ENCODE measurements at places on chromosomes 11 and 22.

- H3K4me3 ChIP-seq = no peak overlapping the region
- no peaks in the 10 kb centered on the region for H3K27me3 ChIP-seq
- H3K27ac ChIP-seq = no peak overlapping the region
Observed at GRCh38 chr22:23688571-23688970, 2.2 kb upstream of the RGL4 start.

DNA sequence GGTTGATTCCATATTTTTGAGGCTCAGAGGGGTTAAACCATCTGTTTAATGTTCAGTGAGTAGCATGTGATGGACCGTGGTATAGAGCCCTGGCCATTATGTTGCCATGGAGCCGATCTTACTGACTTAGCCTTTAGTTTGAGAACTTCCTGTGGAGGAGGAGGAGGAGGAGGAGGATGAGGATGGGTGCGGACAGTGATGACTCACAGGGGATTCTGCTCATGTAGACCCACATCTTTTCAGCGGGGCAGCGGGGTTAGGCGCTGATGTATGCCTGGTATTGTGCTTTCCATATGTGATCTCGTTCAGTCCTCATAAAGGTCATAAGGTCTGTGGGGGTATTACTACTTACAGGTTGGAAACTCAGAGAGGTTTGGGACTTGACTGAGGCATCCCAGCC lies 13.9 kb downstream of the STX3 start:
- no peaks in the 10 kb centered on the region for H3K27me3 ChIP-seq
- no peak overlapping the region for H3K4me3 ChIP-seq
- H3K36me3 ChIP-seq = no peaks in the 10 kb centered on the region
- DNase-seq = no peak
- no peak overlapping the region for H3K27ac ChIP-seq
- H3K4me1 ChIP-seq = peaks cover 40% of the 10 kb centered on the region

GRCh38 chr11:2400762-2401435 lies 349 bp downstream of the TSSC4 start:
- H3K27me3 ChIP-seq = no peaks in the 10 kb centered on the region
- peaks cover 37% of the 10 kb centered on the region for H3K4me1 ChIP-seq
- no peak for DNase-seq

GRCh38 chr11:73114110-73114834 lies 27.8 kb downstream of the FCHSD2 start:
- no peaks in the 10 kb centered on the region for H3K27me3 ChIP-seq
- H3K4me1 ChIP-seq = no peaks in the 10 kb centered on the region
- no peaks in the 10 kb centered on the region for H3K36me3 ChIP-seq
- DNase-seq = no peak
- no peak overlapping the region for H3K4me3 ChIP-seq
- H3K27ac ChIP-seq = no peak overlapping the region

DNA sequence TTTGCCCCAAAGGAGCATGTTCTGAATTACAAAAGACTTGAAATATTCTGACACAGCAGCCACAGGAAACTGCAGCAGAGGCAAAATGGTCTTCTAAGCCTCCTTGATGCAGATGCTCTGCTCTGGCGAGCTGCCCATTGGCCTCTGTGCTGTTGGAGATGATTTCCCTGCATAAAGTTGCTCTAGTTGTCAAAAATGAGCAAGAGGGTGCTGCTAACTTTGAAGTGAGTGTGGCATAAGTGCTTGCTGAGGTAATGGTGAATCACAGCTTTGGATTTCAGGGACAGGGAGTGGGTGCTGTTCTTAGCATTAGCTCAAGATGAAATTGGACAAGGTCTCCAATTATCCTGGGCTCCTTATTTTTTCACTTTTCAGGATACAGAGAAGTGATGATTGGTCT lies 435.4 kb downstream of the TMEM135 start:
- no peak overlapping the region for H3K4me3 ChIP-seq
- no peak for DNase-seq
- no peaks in the 10 kb centered on the region for H3K36me3 ChIP-seq

- no peaks in the 10 kb centered on the region for H3K27me3 ChIP-seq
- no peak overlapping the region for H3K27ac ChIP-seq
- H3K36me3 ChIP-seq = peaks cover 33% of the 10 kb centered on the region
- H3K4me1 ChIP-seq = no peaks in the 10 kb centered on the region
- no peak for DNase-seq
Observed at GRCh38 chr11:113831314-113831713, 44.1 kb downstream of the USP28 start.

GRCh38 chr11:12066056-12066798 lies 44.2 kb upstream of the MICAL2 start:
- no peak overlapping the region for H3K4me3 ChIP-seq
- H3K27ac ChIP-seq = peak overlapping the region; percentile 56
- no peak for DNase-seq
- H3K4me1 ChIP-seq = peaks cover 28% of the 10 kb centered on the region
- H3K36me3 ChIP-seq = no peaks in the 10 kb centered on the region
- H3K27me3 ChIP-seq = no peaks in the 10 kb centered on the region

DNA sequence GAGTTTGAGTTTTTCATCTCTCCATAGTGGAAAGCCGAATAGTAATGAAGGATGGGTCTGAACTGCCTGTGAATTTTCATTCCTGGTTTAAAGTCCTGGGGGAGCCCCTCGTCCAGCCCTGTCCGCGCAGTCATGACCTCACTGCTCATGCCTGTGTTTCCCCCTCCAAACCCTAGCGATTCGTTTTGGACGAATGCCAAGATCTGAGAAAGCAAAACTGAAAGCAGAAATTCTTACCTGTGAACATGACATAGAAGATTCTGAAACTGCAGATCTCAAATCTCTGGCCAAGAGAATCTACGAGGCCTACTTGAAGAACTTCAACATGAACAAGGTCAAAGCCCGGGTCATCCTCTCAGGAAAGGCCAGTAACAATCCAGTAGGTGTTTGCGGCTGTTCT lies 30.5 kb downstream of the CDPF1 start:
- no peaks in the 10 kb centered on the region for H3K36me3 ChIP-seq
- H3K27ac ChIP-seq = no peak overlapping the region
- no peak overlapping the region for H3K4me3 ChIP-seq
- no peaks in the 10 kb centered on the region for H3K4me1 ChIP-seq
- H3K27me3 ChIP-seq = no peaks in the 10 kb centered on the region

GRCh38 chr22:30612789-30613188 lies 5.8 kb downstream of the TCN2 start:
- no peak overlapping the region for H3K4me3 ChIP-seq
- no peaks in the 10 kb centered on the region for H3K27me3 ChIP-seq

- H3K4me3 ChIP-seq = no peak overlapping the region
- H3K4me1 ChIP-seq = no peaks in the 10 kb centered on the region
- peak; percentile 85 for DNase-seq
- no peaks in the 10 kb centered on the region for H3K36me3 ChIP-seq
- H3K27ac ChIP-seq = no peak overlapping the region
- no peaks in the 10 kb centered on the region for H3K27me3 ChIP-seq
Observed at GRCh38 chr11:134668076-134668475, 256.0 kb upstream of the B3GAT1 start.

DNA sequence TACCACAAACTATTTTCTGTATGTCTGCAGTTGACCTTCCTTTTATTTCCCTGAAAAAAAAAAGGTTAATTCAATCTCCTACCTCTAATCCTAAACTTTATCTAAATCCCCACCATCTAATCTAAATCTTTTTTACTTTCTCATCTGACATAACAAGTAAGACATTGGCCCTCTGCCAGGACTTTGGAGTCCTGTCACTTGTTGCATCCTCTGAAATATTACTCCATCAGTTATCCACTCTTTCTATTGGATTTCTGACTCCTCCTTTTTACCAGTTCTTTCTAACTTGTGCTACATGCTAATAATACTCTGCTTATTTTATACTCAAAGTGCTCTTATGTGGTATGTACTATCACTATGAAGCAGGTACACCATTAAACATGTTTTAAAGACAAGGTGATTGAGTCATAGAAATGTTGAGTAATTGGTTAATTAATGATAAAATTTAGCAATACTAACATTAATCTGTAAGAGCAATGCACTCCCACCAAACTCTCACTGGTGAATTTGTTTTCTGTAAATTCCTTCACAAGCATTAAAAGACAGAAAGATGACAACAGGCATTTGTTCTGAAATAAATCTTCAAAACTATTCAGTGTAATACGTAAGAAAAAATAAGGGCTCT lies 914.2 kb upstream of the RAG2 start:
- no peak overlapping the region for H3K4me3 ChIP-seq
- DNase-seq = no peak
- H3K27ac ChIP-seq = no peak overlapping the region
- no peaks in the 10 kb centered on the region for H3K36me3 ChIP-seq

- no peak for DNase-seq
- no peak overlapping the region for H3K27ac ChIP-seq
Observed at GRCh38 chr22:37493979-37494378, 7.8 kb upstream of the MFNG start.

DNA sequence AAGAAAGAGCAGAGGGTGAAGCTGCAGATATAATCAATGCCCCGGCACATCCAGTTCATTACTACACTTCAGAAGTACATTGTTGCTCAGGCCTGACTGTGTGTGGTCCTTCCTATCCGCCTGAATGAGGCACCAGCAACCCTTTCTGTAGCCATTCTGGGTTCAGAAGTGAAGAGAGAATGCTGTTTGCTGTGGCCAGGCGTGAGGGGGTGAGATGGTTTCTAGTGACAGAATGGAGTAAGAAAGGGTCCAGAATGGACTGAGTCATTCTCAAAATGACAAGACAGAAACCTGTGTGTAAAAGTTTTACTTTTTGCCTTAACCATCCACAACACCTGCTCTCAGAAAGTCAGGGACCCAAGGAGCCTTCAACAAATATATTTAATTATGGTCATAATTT lies 334.8 kb downstream of the GUCY1A2 start:
- H3K27me3 ChIP-seq = no peaks in the 10 kb centered on the region
- no peak overlapping the region for H3K4me3 ChIP-seq
- H3K27ac ChIP-seq = no peak overlapping the region
- DNase-seq = no peak
- no peaks in the 10 kb centered on the region for H3K36me3 ChIP-seq
- no peaks in the 10 kb centered on the region for H3K4me1 ChIP-seq

GRCh38 chr11:106463796-106464201 lies 386.3 kb downstream of the AASDHPPT start:
- H3K36me3 ChIP-seq = no peaks in the 10 kb centered on the region
- H3K4me3 ChIP-seq = no peak overlapping the region
- peak overlapping the region; percentile 2 for H3K27ac ChIP-seq
- no peak for DNase-seq

DNA sequence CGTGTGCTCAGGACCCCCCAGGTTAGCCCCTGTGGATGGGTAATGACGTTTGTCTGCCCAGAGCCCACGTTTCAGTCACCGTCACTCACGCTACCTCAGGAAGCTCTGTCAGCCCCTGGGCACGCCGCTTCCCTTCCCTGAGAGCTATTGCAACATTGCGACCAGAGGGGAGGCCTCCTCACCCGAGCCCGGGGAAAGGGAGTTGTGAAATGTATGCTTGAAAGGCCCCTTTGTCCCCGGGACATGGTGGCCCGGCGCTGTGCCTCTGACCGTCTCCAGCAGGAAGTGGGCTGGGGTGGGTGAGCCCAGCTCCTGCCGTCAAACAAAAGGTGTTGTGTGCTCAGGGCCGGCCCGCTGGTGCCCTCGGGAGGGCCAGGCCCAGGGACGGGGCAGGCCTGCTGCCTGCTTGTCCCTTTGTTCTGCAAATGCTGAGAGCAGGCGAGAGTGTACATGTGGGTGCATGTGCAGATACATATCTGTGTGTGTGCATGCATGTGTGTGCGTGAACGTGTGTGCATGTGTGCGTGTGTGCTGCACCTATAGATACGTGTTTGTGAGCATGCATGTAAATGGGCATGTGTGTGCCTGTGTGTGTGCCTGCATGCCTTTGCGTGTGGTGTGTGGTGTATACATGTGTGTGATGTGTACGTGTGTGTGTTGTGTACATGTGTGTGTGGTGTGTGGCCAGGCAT lies 1125.0 kb downstream of the BRD1 start:
- H3K4me3 ChIP-seq = no peak overlapping the region
- no peaks in the 10 kb centered on the region for H3K4me1 ChIP-seq
- no peak for DNase-seq
- H3K27ac ChIP-seq = no peak overlapping the region
- no peaks in the 10 kb centered on the region for H3K27me3 ChIP-seq

DNA sequence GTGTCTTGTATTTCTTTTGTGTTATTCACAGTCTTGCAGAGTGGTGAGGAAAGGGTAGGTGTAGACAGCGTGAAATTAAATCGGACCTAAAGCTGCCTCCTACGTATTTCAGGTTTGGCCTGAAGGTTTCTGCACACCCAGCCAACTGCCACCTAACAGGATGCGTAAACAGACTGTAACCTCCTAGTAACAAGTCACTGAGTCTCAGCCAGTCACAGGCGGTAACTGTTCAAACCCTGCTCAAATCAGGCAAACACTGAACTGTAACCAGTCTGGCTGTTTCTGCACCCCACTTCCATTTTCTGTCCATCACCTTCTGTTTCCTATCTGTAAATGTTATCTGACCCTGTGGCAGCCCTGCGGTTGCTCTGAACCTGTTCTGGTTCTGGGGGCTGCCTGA lies 87.1 kb downstream of the ADAMTS15 start:
- no peaks in the 10 kb centered on the region for H3K27me3 ChIP-seq
- H3K4me1 ChIP-seq = no peaks in the 10 kb centered on the region
- no peaks in the 10 kb centered on the region for H3K36me3 ChIP-seq
- H3K27ac ChIP-seq = no peak overlapping the region
- no peak overlapping the region for H3K4me3 ChIP-seq

GRCh38 chr11:12448131-12448939 lies 71.0 kb downstream of the PARVA start:
- peaks cover 7% of the 10 kb centered on the region for H3K4me1 ChIP-seq
- H3K36me3 ChIP-seq = no peaks in the 10 kb centered on the region
- no peaks in the 10 kb centered on the region for H3K27me3 ChIP-seq
- peak overlapping the region; percentile 17 for H3K27ac ChIP-seq
- no peak for DNase-seq
- no peak overlapping the region for H3K4me3 ChIP-seq

DNA sequence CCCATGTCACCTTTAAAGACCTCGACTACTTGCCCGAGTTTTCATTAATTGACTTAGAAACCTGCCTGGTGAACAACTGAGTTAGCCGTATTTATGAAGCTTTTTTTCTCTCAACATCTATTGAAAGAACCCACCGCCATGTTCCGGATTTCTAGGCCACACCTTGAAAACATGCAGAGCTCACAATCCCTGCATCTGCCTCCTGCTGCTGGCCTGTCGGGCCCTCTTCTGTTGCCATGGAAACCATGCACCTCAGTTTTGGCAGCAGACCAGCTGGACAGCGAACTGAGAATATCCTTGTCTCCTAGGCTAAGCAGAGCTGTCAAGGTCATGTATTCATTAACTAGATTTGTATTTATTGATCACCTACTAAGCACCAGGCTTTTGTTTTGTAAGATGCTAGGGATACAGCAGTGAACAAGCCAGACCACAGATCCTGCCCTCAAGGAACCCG lies 4.3 kb upstream of the PATZ1 start:
- no peaks in the 10 kb centered on the region for H3K27me3 ChIP-seq
- H3K36me3 ChIP-seq = no peaks in the 10 kb centered on the region
- peaks cover 10% of the 10 kb centered on the region for H3K4me1 ChIP-seq
- H3K4me3 ChIP-seq = no peak overlapping the region
- no peak for DNase-seq
- no peak overlapping the region for H3K27ac ChIP-seq
